ENCODE measurements at places on chromosomes 5 and 9. TPM values are rescaled to one million over a fixed set of nuclear protein-coding genes. Genes with fewer than 3 reads are reported as not detected.

DNA sequence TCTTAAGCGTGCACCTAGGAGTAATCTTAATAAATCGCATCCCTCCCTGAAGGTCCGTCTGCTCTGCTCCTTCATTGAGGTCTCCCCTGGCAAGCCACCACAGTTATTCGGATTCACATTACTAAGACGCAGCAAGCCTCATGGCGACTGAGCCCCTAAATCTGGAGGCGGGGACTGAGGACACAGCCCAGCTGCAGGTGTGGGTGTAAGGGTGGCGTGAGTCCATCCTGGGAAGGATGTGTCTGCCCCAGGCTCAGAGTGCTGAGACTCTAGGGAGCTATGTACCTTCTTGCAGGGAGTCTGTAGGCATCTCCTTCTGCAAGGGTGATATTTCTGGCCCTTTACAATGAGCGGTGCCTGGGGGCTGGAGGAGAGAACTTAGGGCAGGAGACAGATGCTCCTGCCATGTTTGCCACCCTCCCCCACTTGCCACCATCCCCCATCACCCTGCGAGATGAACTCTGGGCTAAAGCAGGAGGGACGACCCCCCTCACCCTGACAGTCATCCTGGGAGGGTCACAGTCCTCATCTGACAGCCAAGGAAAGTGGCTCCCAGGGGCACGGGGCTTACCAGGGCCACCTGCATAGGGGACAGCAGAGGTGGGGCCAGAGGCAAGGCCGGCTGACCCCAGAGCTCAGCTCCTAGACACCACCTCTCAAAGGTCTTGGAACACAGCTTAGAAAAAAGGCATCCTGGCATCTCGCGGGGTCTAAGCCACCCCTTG lies 76.4 kb upstream of the FCN1 start:
- no peaks in the 10 kb centered on the region for H3K4me1 ChIP-seq
- H3K27ac ChIP-seq = no peak overlapping the region
- H3K4me3 ChIP-seq = no peak overlapping the region
- H3K36me3 ChIP-seq = no peaks in the 10 kb centered on the region

GRCh38 chr9:4324513-4324912 lies 24.6 kb upstream of the GLIS3 start:
- H3K4me1 ChIP-seq = no peaks in the 10 kb centered on the region
- H3K27me3 ChIP-seq = no peaks in the 10 kb centered on the region

- H3K27me3 ChIP-seq = no peaks in the 10 kb centered on the region
- peak overlapping the region; percentile 78 for H3K27ac ChIP-seq
- peak overlapping the region; percentile 74 for H3K4me3 ChIP-seq
- no peaks in the 10 kb centered on the region for H3K36me3 ChIP-seq
- DNase-seq = peak; percentile 62
- H3K4me1 ChIP-seq = peaks cover 12% of the 10 kb centered on the region
Observed at GRCh38 chr9:128683340-128684064, 5.5 kb upstream of the SET start.

DNA sequence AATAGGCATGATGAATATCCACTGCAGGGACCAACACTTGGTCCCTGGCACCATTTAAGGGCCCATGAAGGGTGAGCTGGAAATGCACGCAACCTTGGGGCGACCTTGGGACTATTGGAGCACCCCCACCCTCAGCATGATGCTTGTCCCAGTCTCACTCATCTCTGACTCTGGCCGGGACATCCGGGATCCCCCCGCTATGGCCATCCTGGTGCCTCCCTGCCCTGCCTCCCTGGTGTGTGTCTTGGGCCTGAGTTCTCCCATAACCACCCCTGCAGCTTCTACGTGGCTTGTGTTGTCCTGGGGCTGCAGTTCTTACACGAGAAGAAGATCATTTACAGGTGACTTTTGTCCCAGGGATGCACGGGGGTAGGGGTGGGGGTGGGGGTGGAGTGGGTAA lies 5.9 kb downstream of the ZDHHC12 start:
- no peak for DNase-seq
- no peaks in the 10 kb centered on the region for H3K4me1 ChIP-seq
- H3K27me3 ChIP-seq = no peaks in the 10 kb centered on the region
- no peak overlapping the region for H3K27ac ChIP-seq
- no peak overlapping the region for H3K4me3 ChIP-seq

DNA sequence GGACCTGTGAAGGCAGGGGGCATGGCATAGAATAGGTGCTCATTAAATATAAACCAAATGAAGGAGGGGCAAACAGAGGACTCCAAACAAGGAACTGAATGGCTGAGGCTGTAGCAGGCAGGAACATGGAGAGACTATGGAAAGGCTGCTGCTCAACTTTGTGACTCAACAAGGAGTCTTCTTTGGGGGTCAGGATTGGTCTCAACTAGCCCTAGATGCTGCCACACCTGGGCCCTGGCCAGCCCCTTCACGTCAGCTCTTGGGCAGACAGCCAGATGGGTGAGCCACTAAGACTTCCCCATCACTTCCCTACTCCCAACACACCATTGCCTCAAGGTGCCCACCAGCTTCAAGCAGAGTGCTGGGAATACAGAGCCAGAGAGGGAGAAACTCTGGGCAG lies 11.0 kb downstream of the RPP25L start:
- H3K27me3 ChIP-seq = peaks cover 8% of the 10 kb centered on the region
- H3K4me1 ChIP-seq = no peaks in the 10 kb centered on the region
- H3K36me3 ChIP-seq = no peaks in the 10 kb centered on the region
- H3K4me3 ChIP-seq = no peak overlapping the region

GRCh38 chr5:12292610-12293204 lies 388.5 kb upstream of the CTNND2 start:
- DNase-seq = peak; percentile 20
- H3K4me1 ChIP-seq = no peaks in the 10 kb centered on the region
- no peak overlapping the region for H3K4me3 ChIP-seq
- no peak overlapping the region for H3K27ac ChIP-seq

DNA sequence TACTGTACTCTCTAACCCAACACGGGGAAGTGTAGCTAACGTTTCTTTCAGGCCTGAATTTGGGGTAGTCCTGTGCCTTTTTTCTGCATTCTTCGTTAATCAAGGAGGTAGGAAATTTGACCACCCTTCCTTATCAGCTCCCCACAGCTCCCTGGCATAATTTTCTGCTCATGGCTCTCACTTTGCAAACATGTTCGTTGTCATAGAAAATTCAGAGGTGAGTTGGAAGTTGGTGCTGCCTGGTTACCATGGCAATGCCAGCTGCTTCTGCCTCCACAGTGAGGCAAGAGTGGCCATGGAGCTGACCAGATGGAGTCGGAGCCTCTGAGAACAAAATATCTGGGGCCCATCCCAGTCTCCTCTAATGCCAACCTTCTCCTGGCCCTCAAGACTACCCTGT lies 116.6 kb upstream of the BOD1 start:
- H3K27me3 ChIP-seq = no peaks in the 10 kb centered on the region
- H3K36me3 ChIP-seq = no peaks in the 10 kb centered on the region
- no peak overlapping the region for H3K27ac ChIP-seq
- H3K4me3 ChIP-seq = no peak overlapping the region

DNA sequence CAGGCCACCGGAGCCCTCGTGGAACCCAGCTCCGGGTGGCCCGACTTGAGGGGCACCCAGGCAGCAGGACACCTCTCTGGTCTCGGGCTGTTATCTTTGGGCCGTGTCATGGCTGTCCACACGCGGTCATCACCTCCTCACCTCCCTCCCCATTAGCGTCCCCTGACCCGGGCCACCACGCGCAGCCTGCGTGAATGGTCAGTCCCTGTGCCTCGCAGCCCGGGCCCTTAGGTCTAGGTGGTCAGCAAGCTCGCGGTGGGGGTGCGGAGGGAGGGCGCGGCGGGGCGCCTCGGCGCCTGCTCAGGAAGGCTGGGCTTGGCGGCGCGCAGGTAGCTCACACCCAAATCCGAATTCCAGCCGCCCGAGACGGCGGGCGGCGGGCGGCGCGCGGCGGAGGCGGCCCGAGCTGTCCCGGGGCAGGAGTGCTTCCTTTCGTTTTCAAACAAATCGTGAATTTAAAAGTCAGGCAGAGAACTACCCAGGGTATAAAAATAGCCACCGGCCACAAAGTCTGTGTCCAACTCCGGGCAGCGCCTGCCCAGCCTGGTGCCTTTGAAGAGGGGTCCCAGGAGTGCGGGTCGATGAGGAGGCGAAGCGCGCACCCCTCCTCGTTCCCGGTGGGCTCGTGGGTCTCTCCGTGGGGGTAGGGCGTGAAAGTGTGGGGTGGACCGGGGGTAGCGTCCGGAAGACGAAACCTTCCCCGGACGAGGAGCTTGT lies 1.0 kb upstream of the RXRA start:
- H3K4me3 ChIP-seq = peak overlapping the region; percentile 73
- peak overlapping the region; percentile 83 for H3K27ac ChIP-seq
- no peaks in the 10 kb centered on the region for H3K36me3 ChIP-seq
- H3K27me3 ChIP-seq = no peaks in the 10 kb centered on the region
- DNase-seq = peak; percentile 55

Gene PRKACG
- not detected for total RNA-seq

Gene CAVIN4
- total RNA-seq = 1.5 TPM

Gene PCDHB4
- 0.50 TPM for total RNA-seq

Gene IGFBPL1
- not detected for total RNA-seq

Gene RGS14
- total RNA-seq = 4.1 TPM

Gene LRRC70
- 1.3 TPM for total RNA-seq

Data from fibroblast of lung (primary cell).